Putamen (tissue), 1 donor: ENCODE measurements at places on chromosomes 7 and 10.

DNA sequence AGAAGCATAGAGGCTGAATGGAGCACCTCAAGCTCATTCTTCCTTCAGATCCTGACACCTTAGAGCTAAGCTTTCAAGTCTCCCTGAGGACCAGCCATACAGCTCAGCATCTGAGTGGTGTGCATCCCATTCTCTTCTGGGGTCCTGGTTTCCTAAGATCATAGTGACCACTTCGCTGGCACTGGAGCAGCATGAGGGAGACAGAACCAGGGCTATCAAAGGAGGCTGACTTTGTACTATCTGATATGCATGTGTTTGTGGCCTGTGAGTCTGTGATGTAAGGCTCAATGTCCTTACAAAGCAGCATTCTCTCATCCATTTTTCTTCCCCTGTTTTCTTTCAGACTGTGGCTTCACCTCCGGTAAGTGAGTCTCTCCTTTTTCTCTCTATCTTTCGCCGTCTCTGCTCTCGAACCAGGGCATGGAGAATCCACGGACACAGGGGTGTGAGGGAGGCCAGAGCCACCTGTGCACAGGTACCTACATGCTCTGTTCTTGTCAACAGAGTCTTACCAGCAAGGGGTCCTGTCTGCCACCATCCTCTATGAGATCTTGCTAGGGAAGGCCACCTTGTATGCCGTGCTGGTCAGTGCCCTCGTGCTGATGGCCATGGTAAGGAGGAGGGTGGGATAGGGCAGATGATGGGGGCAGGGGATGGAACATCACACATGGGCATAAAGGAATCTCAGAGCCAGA, 31.0 kb downstream of the PRSS2 start:
- DNase-seq: no peak

DNA sequence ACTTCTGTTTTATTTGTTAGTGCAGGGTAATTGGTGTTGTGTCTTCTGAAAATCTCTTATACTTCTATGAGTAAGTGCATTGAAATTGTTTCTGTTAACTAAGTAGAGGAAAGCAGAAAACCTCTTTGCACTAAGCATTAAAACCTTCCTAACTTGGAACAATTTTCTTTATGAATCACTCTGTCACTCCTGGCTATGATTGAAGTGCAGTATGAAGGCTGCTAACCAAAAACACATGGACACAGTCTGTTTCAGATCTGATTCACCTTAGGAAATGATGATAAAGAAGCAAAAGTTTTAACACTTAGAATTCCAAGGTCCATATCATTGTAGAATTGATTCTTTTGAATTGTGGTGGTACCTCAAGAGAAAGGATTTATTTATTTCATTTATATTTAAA, 41.9 kb downstream of the MET start:
- no peak for DNase-seq

DNA sequence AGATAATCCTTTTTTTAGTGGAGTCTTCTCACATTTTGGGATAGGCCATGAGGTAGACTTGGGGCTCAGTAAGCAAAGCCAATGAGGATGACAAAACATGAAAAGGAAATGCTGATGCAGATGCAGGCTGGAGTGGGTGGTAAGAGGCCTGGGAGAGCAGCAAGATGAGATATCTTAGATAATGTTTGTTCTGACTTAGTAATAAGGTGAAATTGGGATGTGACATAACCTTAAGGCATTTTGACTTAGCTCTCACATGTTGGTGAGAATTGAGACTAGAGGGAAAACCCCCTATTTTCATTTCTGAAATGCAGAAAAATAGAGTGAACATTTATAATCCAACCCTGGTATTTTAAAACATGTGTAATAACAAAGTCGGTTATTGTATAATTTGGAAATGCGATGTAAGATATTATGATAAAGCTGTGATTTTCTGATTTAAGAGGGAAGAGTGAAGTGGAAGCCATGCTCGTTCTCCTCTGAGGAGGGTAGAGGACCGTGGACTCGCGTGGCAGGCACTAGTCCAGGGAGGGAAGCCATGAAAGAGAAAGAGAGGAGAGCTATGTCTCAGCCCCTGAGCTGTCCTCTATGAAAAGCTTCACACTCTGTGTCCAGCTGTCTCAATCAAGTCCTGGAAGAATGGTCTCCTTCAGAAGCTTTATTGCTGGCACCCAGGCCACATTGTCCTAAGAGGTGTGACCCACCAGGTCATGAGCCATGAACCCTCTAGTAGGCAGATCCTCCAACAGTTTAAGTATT, 57.3 kb downstream of the ST7 start:
- no peak for DNase-seq

DNA sequence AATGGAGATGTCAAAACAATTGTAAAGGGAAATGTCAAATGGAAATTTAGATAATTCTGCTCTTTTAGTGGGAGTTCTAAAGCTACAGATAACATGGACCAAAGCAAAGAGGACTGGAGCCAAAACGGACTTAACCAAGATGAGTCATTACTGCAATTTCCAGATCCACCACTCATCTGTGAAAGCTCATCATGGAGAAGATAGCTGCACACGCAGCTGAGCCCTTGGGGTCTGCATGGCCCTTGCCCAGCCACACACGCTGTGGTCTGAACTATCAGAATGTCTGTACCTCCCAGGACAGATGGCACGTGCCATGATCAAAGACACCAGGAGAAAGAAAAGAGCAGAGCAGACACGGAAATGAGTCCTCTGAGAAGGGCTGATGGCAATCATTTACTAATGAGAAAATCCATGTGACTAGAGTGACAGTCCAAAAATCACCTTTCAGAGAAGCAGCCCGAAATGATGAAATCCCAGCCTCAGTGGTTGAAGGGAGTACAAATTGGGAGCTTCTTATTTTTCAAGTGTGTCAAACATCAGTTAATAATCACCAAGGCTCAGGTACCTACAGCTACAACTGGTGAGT, 177.9 kb upstream of the MGMT start:
- no peak for DNase-seq

- no peak for DNase-seq
Observed at GRCh38 chr10:93457511-93457910, 24.6 kb downstream of the MYOF start.

GRCh38 chr7:107162475-107162874, 6.3 kb upstream of the HBP1 start:
- DNase-seq: no peak

DNA sequence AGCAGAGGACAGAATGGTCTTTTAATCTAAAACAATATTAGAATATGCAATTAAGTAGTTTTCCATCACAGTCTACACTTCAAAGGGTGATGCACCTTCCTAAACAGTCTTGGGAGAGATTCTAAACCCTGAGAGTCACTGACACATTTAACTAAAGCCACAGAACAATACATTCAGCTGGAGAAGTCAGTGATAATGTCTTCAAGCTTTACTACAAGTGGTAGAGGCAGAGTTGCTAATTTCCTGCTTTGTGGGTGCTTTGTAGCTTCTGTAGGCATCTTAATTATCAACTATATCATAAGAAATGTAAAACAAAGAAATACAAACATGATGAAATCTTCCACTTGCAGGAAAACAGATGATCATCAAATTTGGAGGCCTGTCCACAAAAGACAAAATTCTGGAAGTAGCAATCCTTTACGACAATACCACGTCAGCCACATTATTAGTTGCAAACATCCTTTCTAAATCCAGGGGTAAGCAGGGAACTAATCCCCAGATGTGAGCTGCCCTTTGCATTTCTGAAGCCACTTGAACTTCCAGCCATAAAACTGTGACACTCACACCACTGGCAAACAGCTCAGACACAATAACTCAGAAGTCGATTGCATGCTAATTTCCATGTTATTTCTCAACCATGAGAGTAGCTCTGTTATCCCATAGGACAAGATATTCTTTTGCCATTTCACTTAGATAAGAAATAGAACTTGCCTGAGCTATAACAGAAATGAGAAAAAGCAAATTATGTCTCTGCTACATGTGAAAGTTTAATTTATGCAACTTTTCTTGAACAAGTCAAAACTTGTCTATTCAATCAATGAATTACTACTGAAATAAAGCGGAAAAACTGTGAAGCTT, 212.2 kb downstream of the FAM107B start:
- DNase-seq: no peak

GRCh38 chr10:102264371-102264770, 19.0 kb downstream of the GBF1 start:
- DNase-seq: no peak

DNA sequence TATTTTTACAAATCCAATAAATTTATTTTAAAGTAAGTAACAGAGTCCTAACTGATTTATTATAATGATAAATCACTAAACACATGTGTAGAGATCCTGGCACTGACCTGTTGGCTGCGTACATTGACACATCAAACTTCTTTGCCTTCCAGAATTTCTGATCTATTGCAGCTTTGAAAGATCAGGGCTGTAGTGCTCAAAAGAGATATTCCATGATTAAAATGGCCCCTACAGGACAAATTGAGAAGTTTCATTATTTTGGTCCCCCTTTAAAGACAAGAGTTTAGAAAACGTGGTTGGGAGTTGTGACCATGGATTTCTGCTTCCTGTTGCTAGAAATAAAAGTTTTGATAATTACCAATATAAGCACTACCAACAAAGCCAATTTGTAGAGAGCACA, 87.7 kb upstream of the PDK4 start:
- DNase-seq: peak; percentile 74

GRCh38 chr7:132292803-132293202, 283.5 kb downstream of the PLXNA4 start:
- no peak for DNase-seq

- no peak for DNase-seq
Observed at GRCh38 chr10:46092524-46093081, 46.5 kb upstream of the MSMB start.

DNA sequence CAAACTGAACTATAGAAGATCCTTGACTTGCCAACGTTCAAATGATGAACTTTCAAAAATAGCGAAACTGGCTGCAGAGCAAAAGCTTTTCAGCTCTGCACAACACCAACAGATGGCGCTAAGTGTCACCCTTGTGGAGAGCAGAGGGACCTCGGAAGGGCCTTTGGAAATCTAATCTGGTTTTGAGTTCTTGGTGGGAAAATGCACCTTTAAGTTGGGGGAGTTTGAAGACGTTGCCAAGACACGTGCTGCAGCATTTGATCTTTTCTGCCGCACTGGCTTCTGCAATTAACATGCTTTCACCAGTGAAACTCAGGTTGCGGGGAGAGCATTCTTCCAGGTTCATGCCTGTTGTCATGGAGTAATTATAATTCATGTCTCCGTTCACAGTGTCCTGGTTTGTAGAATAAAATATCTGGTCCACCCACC, 26.3 kb upstream of the WDR11 start:
- DNase-seq: no peak

- DNase-seq: no peak
Observed at GRCh38 chr10:1403508-1404322, 333.6 kb downstream of the ADARB2 start.

DNA sequence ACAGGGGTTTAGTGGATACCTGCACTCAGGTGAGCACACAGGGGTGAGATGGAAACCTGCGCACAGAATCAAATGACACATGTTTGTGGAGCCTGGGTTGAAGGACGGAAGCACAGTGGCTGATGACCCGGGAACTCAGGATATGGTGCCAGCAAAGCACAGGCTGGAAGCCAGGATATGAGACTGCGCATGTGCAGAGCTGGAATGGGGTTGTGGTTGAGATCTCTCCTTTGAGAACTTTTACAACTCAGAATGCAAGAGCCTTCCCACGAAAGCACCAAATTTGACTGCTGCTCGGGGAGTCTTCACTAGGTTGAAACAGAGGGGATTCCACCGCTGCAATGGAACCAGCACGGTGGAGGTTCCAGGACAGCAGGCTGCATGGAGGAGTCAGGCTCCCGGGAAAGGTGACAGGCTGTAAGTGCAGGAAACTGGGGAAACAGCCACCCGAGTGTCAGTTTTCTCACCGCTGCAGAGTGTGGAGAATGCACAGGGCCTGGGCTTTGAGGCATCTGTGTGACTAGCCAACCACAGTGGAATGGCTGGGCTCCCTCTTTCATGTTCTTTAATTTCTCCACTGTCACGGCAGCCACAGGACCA, 133.4 kb upstream of the TCERG1L start:
- DNase-seq: no peak

DNA sequence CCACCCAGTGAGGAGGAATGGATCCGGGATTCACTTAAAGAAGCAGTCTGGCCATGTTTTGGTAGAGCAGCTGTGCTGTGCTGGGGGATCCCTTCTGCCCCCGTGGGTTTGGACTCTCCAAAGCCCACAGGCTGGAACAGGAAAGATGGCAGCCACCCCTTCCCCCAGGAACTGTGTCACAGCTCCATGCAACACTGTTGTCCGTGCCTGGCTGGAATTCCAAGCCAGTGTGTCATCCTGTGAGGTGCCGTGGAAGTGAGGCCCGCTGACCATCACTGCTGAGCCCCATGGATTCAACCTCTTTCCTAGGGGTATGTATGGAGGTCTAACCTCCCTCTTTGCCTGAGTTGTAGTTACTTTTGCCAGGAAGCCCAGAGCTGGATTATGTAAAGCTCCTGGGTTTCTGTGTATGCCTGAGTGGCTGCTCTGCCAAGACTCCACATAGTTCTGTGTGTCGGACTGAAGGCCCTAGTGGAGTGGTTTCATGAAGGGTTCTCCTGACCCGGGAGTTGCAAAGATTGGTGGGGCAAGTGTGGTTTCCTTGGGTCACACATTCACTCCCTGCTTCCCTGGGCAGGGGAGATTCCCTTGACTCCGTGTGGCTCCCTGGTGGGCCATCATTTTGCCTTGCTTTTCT, 35.1 kb upstream of the PCGF5 start:
- no peak for DNase-seq

DNA sequence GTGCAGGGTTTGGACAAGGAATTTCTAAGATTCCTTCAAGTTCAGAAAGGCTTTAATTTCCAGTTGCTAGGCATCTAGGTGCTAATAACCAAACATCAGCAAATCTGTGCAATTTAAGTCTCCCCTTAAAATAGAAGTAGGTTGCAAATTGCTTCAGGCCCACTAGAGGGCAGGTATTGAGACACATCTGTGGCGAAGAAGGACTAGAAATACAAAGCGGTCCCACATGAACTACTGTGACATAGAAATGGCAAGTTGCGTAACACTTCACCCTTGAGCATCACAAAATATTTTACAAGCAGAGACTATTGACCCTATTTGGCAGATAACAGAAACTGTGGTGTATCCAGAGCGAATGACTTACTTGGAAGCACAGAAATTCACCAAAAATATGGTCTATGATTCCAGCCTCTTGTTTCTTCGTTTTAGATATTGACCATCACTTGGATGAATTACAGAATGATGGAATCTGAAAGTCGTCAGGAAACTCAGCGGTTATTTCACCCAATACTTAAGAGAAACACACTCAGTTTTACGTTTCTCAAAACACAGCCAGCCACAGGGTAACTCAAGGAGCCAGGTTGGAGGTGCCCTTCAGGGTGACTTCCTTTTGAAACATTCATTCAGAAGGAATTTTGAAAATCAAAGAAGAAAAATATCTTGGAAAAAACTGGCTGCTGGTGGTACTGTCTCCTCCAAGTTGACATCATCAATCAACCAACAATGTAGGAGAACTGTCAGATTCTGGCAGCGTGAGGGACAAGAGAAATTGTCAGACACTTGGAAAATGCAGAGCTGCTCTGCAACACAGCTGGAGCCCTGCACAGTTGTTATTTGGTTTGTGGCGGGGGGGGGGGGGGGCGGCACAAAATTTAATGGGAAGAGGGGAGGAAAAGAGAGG, 256.3 kb upstream of the MINDY3 start:
- no peak for DNase-seq

- no peak for DNase-seq
Observed at GRCh38 chr10:78843495-78843894, 225.3 kb upstream of the ZMIZ1 start.

- no peak for DNase-seq
Observed at GRCh38 chr7:142770661-142771352, at the start of gene PRSS2. Gene PRSS2, plus strand, starts transcription at chr7:142770970. Its CDS starts 13 bp downstream, at chr7:142770983.
